Fibroblast of skin of abdomen (primary cell): ENCODE measurements at places on chromosomes 2 and 18.

GRCh38 chr2:39114771-39115170, 6.1 kb downstream of the SOS1 start:
- peak; percentile 34 for DNase-seq

GRCh38 chr2:226076529-226076928, 677.0 kb downstream of the NYAP2 start:
- DNase-seq: no peak

DNA sequence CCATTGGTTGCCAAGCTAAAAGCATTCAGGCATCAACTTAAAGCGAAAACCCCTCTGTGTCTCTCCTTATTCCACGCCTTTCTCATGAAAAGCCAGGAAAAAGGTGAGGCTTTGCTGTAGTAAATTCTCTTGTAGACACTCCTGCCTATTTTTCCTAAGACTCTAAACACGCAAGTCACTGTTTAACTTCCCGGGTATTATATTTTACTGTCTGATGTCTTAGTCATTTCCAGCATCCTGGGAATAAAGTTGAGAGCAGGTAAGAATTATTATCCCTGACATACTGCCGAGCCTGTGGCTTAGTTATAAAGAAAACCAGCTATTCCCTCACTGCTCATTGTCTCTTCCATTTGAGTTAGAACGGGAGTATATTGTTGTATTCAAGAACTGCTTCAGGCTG, 112.4 kb upstream of the GATA6 start:
- no peak for DNase-seq

DNA sequence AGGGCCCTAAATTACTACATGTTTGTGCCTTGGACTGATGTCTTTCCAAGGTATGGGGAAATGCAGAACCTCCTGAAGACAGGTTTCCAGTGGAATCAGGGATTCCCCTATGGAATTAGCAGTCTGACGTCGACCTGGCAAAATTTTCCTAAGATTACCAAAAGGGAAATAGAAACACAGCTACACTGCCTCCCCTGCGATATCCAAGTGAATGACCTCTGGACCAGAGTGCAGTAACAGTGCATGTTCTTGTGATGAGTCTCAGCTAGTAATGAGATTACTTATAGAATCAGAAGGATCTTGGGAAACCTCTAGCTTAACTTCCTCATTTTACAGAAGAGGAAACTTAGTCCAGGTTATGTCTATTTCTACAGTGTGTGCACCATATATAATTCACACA, 21.3 kb upstream of the CHST9 start:
- DNase-seq: no peak

- DNase-seq: no peak
Observed at GRCh38 chr2:159217676-159218075, 68.8 kb downstream of the WDSUB1 start.

- DNase-seq: peak; percentile 42
Observed at GRCh38 chr2:16546128-16546754, 119.4 kb downstream of the CYRIA start.

- DNase-seq: peak; percentile 56
Observed at GRCh38 chr2:231611273-231612108, 18.8 kb downstream of the TEX44 start.

GRCh38 chr2:159859583-159859982, 61.6 kb upstream of the CD302 start:
- DNase-seq: no peak

- DNase-seq: peak; percentile 35
Observed at GRCh38 chr2:54858021-54858681, 134.7 kb downstream of the EML6 start.

DNA sequence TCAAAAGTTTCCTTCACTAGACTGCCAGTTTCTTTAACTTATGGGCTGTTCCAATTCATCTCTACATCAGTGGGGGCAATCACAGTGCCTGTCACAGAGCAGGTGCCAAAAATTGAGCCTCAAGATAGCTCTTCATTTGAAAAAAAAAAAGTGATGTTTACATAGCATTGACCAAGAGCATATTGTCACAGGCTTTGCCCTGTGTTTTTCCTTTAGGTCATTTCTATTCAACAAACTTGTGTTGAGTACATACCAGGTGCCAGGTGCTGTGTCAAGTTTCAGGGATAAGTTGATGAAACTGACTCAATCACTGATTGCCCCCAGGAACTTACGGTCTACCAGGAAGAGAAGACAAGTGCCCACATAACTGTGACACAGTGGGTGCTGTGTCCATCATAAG, 22.2 kb upstream of the NT5C1B start:
- DNase-seq: no peak

DNA sequence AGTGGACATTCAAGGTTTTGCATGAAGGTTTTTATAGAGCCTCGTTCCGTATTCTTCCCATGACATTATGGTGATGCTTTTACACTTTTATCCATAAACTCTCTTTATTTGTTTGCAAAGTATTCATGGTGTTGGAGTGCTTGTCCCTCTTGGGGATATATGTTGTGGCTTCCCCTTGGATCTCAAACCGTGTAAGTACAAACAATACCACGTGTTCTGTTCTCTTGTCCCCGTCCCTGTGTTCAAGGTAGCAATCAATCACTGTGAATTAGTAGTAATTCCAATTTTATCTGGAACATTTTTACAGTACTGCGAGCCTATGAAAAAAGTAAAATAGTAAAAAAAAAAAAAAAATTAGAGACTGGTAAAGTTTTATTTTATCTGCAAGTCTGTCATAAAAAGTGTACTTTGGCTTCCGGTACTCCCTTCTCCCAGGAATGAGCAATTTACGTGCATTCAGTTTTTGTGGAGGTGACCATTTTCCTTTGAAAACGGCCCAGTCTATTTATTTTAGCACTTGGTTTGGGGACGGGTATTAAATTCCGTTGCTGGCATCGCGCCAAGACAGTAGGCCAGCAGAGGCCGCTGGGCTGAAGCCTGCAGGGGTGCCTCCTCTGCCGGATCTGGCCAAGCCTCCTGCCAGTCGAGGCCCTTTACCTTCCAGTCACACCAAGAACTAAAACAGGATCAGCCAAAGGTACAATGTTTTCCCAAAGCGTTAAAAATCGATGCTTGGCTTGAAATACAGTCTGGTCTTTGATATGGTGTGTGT, 175.7 kb downstream of the SOCS6 start:
- peak; percentile 62 for DNase-seq

DNA sequence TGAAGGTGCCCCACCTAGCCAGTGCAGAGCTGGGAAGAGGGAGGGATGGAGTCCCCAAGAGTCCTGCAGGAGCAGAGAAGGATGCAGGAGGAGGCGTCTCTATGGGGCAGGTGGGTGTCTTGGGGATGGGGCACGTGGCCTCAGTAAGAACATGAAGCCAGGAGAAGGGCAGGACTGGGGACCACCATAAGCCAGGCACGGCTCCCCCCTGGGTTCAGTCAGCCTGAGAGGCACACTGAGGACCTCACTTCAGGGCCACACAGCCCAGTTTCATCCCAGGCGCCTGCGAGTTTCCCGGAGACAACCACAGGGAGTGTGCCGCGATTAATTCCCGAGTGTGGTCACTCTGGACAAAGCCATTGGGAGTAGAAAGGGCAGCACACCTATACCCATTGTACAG, 120.3 kb downstream of the GYPC start:
- DNase-seq: no peak

GRCh38 chr2:23566241-23567142, 181.5 kb downstream of the KLHL29 start:
- DNase-seq: no peak

- DNase-seq: no peak
Observed at GRCh38 chr2:144886862-144887261, 366.9 kb upstream of the ZEB2 start.

DNA sequence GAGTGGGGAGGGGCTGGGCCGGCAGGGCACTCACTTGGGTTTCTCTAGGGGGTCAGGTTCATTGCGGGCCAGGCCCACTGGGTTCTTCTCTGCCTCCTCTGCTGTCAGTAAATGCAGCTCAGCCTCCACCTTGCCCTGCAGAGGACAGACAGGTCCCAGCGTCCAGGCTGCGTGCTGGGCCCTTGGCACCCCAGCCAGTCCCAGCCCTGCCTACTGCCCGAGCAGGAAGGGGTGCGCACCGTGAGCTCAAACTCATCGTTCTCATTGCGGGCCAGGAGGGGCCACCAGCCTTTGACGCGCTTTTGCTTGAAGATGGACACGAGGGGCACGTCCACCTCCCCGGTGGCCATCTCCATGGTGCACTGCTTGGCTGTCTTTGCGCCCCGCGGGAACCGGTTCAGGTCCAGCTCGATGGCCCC, 17.3 kb downstream of the OTOF start:
- no peak for DNase-seq
